Tibial nerve (tissue), 4 donors: ENCODE measurements at places on chromosomes 13 and 19.

DNA sequence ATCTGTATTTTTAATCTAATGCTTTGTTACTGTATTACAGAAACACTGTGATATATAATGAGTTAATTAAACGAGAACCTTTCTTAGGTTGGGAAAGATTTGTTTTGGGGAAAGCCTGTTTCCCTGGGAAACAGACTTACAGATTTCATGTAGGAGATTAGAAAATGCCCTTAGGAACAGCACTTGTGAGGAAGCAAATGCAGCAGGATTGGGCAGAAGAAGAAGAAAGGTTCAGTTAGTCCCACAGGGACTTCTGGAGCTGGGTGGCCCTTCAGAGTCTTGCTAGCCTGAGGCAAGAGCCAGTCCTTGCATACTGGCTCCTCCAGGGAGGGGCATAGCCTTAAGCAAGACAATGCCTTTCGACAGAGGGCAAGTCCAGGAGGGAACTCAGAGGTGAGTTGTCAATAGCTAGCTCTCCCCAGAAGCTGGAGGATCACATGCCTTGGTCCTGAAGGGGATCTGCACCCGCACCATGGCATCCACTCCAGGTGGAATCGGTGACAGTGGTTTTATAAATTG lies 36.8 kb downstream of the N4BP2L1 start:
- no peak for DNase-seq

DNA sequence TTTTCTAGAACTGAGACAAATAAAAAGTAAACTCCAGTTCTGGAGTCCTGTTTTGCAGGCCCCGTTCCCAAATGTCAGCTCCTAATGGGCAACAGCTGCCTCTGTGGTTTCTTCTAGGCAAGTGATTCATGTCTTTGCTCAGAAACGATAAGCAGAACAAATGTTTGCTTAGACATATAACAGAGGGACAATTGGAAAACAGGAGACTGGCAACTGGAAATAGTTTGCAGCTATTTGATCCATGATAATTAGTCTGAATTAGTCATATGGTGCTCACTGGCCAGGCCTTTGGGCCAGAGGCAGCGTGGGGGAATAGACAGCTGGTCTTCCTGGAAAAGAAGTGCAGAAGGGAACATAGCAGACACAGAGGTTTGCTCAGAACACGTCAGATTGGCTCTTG lies 29.2 kb upstream of the TSHZ3 start:
- DNase-seq, result peak; percentile 24

DNA sequence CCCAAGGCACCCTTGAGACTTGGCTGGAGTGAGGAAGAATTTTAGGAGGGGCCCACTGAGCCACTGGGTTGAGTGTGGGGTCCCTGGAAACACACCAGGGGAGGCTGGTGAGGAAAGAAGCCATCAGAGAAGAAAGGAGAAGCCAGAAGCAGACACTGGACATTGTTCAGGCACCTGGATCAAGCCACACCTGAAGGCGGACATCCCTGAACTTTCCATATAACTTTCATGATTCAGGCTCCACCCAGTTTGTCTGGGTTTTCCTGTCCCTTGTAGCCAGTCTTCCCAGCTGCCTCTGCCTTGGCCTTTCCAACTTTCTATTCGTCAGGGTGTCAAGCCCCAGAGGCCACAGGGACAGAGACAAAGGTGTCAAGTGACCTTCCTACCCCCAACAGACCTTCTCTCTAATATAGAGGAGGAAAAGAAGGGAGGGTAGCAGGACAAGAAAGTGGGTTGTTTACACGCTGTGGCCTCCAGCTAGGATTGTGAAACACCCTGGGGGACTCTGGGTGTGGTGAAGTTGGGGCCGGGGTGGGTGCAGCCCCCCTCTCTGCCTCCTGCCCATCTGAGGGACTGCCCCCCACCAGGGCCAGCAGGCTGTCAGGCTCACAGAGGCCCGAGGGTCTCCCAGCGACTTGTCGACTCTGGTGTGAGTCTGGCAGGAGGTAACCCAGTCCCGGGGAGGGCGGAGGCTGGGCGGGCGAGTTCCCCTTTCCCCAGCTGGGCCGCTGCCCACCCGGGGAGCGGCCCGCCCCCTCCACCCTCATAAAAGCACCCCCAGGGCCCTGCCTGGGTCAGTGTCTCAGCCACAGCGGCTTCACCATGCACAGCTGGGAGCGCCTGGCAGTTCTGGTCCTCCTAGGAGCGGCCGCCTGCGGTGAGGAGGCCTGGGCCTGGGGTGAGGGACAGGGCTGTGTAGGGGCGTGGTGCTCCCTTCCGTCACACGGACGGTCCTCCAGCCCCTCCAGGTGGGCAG lies at the start of gene CFD:
Gene CFD (plus strand): TSS at position 797 of the 976 bp plus-strand sequence. CDS start 26 bp downstream, at position 823.
- peak; percentile 70 for DNase-seq

DNA sequence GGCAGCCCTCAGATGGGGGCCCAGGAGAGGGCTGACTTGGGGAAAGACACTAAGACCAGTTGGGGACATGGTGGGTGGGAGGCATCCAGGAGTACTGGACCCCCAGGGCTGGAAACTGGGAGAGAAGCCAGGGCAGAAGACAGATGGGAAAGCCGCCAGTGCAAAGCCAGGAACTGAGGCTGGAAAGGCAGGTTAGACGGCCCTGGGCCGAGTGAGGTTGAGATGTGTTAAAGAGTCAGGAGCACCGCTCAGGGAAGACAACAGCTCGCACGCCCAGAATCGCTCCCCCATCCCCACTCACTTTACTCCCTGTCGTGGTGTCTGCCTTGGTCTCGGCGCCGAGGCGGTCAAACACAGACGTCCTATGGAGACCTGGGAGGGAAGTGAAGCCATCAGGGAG lies 24.5 kb downstream of the C19orf47 start:
- DNase-seq, result no peak

DNA sequence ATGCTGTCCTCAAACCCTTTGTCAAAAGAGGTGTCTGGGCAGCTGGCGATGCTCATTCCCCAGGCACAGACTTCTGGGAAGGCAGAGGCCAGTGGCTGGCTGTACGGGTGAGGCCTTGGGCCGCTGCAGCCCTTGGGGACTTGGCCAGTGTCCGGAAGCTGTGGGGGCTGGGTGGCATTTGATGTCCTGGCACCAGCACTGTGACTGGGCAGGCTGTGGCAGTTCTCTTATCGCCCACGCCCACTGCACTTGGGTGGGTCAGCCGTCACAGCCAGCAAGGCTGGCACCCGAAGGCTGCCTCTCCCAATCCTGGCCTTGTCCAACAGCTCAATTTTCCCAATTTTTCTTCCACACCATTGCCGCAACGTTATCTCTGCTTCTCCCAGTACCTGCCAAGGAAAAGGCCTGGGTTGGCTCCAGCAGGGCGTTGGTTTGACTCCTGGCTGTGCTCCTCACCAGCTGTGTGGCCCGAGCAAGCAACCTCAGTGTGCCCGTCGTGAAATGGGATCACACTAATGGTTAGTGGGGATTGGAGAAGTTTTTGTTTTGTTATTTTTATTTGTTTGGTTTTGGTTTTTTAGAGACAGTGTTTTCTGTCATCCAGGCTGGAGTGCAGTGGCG lies 12.7 kb upstream of the SLC44A2 start:
- DNase-seq, result peak; percentile 65

- DNase-seq, result no peak
Observed at GRCh38 chr13:50884265-50884664, 25.3 kb upstream of the RNASEH2B start.

- no peak for DNase-seq
Observed at GRCh38 chr13:26377038-26377437, 123.1 kb downstream of the CDK8 start.

GRCh38 chr19:16327169-16327475 lies 2.5 kb downstream of the KLF2 start:
- DNase-seq, result no peak

DNA sequence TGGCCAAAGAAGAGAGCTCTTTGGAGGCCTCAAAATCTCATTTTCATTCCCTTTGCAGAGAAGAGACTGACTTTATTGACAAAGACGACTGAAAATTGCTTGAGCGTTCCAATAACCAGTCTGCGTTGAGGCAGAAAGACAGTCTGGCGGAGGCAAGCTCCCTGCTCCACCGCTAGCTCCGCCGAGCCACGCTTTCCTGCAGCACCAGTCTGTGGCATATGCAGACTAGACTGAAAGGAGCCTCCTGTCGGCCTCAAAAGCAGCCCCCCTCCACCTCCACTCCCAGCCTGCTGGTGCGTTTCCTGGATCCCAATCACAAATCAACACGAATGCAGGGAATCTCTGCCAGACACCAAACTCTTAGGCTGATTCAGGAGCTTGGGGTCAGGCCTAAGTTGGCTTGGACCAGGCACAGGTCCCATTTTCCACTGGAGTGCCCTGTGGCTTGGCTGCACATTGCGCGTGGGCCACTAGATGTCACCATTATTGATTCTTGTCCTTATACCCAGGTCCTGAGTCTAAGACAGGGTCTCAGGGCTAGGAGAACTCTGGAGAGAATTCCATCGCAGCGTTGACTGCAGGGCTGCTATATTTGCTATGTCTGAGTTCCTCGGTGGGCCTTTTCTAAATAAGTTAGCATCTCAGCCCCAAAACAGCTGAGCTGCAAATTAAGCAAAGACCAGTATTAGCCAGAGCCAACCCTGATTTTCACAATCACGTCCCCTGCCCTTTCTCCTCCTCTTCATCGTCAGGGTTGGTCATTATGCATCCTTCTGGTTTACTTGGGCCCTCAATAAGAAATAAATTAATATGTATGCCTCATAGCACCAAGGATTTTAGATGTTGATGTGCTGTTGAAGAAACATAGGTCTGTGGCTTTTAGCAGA lies 5.2 kb upstream of the ZNF507 start:
- peak; percentile 59 for DNase-seq

DNA sequence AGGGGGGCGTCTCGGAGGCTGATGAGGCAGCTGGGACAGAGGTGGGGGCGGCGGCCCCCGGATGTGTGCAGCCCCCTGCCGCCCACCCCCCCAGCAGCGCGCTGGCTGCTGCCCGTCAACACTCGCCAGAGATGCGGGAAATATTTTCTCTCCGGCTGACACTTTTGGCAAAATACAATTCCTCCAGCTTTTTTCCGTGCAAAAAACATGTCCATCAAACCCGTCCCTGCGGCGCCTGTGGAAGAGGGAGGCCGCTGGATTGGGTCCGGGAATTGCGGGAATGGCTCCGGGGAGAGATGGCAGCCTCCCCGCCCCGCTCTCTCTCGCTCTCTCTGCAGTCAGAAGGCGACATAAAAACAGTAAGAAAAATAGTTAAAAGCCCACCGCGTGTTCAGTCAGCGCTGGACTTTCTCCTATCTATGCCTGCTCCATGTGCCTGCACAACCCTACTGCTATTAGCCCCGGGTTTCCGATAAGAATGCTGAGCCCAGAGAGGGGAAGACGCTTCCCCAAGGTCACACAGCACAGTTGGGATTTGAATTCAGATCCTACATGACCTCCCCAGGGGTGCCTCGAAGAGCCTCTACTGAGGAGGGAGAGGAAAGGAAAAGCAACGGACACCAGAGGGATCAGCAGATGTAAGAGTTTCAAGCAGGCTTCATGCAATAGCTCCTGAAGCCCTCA lies 23.2 kb downstream of the ZNRF4 start:
- no peak for DNase-seq

GRCh38 chr19:49881672-49882394 lies 4.3 kb downstream of the TBC1D17 start:
- DNase-seq, result no peak

- DNase-seq, result no peak
Observed at GRCh38 chr19:16175954-16176353, 2.6 kb upstream of the CIB3 start.

GRCh38 chr19:55635856-55636440 lies 4.9 kb upstream of the ZNF580 start:
- no peak for DNase-seq

GRCh38 chr19:57434386-57435061 lies 601 bp upstream of the ZNF749 start:
- no peak for DNase-seq

GRCh38 chr19:17658666-17659065 lies 29.5 kb downstream of the UNC13A start:
- DNase-seq, result no peak

DNA sequence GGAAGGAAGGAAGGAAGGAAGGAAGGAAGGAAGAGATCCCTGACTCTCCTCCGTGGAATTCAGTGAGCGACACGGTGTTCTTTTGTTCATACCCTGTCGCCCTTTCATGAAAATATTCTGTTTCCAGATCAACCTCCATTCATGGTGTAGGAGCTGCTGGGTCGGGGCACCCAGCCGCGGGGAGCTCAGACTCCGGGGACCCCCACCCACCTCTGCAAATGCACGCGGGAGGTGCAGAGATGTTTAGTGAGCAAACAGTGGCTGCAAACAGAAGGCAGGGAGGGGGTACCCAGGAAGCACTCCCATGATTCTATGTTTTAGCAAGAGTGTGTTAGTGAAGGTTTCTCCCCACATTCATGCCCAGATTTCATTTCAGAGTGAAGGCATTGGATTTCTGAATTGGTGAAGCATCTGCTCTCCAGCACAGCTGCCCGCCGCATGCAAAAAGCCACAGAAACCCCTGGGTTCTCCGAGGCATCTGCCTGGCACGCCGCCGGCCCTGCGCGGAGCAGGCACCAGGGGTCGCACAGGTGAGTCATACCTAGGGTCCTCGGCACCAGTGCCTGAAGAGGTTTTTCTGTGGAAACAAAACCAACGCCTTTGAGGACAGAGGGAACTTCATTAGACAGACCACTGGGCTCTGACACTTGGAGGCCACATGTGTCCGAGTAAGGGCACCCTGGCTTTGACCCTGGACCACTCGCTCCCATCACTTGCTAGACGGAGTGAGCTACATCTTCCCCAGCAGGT lies 80.6 kb downstream of the ZNF557 start:
- no peak for DNase-seq

DNA sequence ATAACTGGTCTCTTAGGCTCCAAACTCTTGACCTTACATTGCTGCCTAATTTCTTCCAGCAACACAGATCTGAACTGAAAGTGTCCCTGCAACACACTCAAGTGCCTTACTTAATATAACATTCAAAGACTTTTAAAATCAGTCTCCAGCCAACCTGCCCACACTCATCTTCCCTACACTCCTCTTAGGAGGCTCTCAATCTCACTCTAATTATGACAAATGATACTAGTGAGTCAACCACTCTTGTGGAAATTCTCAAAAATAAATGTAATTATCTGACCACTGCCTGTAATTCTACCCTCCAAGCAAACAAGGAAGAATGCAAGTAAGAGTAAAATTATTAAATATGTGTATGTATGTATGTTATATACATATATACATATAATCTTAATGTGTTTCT lies 348.1 kb upstream of the MIR17HG start:
- no peak for DNase-seq

GRCh38 chr19:56995303-56995702 lies 124.5 kb upstream of the USP29 start:
- DNase-seq, result no peak

DNA sequence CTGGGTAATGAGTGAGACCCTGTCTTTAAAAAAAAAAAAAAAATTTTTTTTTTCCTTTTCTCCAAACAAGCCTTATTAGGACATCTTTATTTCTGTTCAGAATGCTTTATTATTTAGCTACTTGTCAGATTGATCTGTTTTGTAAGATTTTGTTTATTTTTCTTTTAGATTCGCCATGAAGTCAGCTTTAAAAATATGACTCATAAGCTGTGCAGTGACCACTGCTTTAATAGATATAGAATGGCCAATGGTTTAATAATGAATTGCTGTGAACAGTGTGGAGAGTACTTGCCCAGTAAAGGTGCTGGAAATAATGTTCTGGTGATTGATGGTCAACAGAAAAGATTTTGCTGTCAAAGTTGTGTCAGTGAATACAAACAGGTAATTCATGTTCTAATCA lies 47.7 kb downstream of the ZMYM2 start:
- DNase-seq, result no peak

GRCh38 chr13:43363156-43363953 lies 340.0 kb downstream of the DNAJC15 start:
- no peak for DNase-seq
